ENCODE measurements at places on chromosomes 12 and 14. TPM values are rescaled to one million over a fixed set of nuclear protein-coding genes. Genes with fewer than 3 reads are reported as not detected.

GRCh38 chr12:123013185-123014095 lies 33.0 kb downstream of the ARL6IP4 start:
- no peak for DNase-seq

GRCh38 chr12:62332598-62332997 lies 72.4 kb downstream of the USP15 start:
- DNase-seq: peak; percentile 54

DNA sequence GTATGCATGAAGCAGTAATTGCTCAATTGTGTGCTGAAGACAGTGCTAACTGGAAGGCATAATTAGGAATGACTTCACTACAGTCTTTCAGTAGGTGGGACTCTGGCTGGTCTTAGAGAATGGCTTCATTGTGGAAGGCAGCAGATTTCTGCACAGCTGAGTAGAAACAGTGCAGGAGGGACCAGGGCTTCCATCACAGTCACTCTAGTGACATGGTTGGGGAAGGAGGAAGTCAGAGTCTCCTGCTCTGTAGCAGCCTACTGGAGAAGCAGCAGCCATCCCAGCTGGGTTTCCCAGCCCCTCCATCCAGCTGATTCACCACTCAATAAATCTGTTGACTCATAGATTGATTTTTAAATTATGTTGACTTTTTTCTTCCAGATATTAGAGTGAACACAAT lies 80.6 kb upstream of the DBX2 start:
- no peak for DNase-seq

- peak; percentile 74 for DNase-seq
These were observed 567.4 kb downstream of the MED13L start for GRCh38 chr12:115710104-115710564.

- no peak for DNase-seq
These were observed 57.9 kb downstream of the KDM2B start for GRCh38 chr12:121522971-121523370.

GRCh38 chr14:95713596-95714371 lies at the start of gene TCL1A:
TCL1A (minus strand) TSS chr14:95714125; CDS start chr14:95714066, 59 bp downstream.
- no peak for DNase-seq

DNA sequence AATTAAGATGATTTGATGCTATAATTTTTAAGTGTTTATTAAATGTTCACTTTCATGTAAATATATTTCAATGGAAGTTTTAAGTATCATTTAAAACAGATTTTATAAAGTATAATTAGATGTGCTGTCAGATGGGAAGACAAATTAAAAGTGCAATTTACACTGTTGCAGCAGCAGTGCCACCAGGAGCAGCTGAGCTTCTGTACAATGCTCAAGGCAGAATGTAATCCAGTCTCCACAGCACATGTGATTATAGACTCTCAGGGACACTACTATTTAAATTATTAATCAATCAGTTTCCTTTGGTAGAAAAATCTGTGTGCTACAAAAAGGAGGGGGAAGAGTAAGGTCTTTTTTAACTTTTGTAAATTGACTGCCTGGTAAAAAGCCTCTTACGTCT lies 285.7 kb upstream of the USP15 start:
- DNase-seq: no peak

DNA sequence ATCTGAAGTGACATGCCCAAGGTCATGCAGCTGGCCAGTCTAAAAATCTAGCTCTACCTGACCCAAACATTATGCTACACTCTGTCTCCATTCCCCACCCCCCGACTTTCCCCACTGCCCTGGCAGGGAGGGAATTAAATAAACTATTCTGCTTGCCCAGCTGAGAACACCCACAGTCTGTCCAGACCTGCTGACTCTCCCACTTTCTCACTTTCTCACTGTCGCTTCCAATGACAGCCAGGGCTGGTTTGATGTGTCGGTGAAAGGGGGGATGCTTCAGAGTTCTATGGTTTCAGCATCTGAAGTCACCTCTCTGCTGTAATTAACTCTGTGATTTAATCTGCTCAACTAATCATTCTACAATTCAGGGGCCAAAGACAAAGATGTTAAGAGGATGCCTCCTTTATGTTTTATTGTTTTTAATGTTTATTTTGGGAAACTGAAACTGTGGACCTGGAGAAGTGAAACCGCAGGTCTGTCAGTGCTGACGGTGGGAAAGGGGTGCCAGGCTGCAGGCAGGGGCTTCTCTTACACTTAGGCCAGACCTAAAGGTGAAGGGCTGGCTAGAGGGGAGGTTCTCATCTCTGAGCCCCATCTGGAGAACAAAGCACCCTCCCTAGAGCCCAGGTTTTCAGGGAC lies 8.1 kb upstream of the MSI1 start:
- DNase-seq: no peak

DNA sequence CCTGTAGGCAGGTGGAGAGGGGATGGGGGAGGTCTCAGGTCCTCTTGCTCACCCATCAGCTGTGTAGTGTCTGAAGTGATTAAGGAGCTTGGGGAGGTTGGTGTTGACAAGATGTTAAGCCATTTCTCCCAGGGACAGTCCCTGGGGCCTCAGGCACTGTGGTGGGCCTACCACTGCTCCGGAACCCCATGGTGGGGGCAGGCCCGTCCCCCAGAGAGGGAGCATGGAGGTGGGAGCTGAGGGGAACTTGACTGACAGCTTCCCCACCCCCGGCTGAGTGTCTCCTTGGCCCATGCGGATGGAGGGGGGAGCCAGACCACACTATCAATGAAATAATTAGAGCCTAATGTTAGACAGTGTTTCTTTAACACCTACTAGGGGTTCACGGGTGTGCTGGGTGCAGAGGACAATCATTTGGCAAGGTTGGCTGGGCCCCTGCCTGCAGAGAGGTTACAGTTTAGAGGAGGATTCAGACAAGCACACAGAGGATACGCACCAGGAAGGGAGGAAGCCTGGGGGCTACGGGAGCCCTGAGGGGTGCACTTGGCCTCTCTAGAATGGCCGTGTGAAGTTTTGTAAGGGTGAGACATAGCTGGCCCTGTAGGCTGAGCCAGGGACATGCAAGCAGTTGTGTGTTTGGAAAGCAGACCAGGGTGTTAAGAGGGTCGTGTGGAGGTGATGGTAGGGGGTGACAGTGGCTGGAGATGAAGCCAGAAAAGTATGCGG lies 19.3 kb upstream of the KRT80 start:
- DNase-seq: no peak

DNA sequence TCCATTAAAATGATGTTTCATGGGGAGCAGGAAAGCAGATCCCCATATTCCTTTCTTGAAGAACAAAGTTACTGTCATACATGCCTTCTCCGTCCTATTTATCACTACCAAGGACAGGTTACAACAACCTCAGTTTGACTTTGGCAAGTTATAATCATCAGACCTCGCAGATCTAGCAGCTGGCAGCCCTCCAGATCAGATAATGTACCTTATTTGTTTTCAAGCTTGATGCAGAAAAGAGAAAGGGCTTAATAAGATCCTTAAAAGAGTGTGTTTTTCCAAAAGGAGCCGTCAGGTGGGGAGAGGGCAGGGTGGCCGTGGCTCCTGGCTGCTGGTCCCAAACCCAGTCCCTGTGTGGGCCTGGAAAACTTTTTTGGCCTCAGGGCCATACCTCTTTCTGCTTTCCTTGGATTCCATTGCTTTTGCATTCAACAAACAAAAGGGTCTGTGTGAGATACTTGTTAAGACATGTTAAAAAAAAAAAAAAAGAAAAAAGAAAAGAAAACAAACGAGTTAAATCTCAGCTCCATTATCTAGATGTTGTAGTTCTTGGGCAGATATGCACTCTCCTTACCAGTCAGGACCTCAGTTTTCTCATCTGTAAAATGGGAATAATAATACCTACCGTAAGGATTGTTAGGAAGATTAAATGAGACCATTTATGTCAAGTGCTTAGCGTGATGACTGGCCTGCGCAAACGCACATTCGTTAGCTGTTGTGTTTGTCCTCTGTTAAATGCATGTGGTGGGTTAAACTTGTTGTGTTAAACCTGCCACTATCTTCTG lies 64.6 kb downstream of the B4GALNT3 start:
- no peak for DNase-seq

DNA sequence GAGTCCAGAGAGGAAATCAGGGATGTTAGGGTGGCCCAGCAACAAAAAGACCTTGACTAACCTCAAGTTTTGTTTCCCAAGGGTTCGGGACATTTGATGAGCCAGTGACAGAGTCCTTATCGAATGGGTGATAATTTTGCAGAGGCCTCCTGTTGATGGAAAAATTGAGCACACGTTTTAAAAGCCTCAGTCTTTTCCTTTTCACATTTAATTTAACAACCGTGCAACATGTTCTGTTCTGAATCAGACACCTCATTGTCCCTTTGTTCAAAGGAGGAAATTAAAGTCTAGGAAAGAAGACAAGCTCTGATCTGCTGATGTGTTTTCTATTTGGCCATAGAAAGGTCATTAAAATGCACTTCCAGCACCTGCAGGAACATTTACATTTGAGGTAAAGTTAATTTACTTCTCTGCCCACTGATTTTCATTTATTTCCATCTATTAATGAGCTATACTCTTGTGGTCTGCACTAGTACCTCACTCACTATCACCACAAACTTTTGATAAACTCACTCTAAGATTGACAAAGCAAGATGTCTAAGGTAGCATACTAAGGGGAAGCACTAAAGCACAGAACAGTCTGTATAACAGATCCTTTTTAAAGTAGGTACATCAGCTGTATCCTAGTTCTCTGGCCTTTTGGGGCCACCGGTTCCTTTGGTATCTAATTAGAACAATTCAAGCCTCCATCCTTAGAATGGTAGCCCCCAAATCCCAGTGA lies 147.0 kb downstream of the RPAP3 start:
- DNase-seq: no peak

GRCh38 chr12:122860040-122860853 lies 25.0 kb downstream of the HIP1R start:
- DNase-seq: peak; percentile 83

DNA sequence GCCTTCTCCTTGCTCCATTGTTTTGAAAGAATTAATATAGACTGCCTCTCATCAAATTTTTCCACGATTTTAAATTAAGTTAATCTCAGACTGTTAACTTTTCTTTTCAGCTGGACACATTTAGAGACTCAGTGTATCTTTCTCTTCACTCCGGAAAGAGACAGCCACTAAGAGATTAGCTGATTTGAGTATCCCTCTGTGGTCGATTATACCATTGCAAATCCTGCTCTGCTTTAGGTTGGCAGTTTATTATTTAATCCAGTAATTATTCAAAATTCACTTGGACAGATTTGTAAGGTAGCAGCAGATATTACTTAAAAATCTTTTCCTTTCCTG lies 588 bp upstream of the TWF1 start:
- DNase-seq: peak; percentile 10

- peak; percentile 23 for DNase-seq
These were observed 252.9 kb upstream of the NAV3 start for GRCh38 chr12:77577791-77578190.

DNA sequence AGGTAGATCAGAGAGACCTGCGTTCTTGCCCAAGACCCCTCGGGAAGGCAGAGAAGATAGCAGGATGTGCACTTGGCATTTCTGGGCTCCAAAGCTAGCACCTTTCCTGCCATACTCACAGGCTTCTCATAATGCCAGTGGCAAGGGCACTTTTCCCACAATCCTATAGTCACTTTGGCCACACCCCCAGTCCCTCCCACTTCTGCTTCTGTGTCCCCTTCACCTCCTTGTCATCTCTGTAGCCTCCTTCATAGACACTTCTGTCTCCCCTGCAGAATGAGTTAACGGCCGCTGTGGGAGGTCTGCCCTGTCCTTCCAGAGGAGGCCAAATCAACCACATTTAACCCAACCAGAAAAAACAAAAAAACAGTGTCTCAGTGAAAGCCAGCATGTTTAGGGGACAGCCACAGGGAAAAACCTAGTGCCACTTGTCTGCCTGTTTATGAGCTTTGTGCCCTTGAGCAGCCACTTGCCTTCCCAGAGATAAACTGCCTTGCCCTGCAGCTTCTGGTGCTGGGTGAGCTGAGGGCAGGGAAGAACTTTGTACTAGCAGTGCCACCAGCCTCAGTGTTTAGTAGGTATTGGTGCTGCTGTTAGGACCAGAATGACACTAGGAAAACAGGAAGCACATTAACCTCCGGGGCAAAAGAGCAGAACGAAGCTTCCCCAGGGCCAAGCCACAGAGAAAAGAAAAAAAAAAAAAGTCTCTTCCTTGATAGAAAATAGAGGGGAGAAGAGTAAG lies 193.0 kb upstream of the PWP1 start:
- DNase-seq: no peak

DNA sequence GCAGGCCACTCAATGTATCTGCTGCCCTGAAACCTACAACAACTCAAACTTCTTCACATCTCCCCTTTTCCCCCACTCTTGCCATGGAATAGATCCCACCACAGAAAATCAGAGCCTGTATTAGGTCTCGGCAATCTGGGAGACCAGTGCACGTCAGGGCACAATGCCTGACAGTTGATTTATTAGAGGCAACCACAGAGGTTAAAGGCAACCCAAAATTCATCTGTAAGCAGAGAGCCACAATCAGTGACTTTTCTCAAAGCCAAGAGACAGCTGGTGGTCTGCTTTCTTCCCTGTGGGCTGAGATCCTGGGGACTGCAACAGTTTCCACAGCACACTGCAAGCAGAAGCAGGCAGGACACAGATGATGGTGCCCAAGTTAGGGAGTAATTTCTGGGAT lies 169.0 kb upstream of the NTF3 start:
- DNase-seq: peak; percentile 56

DNA sequence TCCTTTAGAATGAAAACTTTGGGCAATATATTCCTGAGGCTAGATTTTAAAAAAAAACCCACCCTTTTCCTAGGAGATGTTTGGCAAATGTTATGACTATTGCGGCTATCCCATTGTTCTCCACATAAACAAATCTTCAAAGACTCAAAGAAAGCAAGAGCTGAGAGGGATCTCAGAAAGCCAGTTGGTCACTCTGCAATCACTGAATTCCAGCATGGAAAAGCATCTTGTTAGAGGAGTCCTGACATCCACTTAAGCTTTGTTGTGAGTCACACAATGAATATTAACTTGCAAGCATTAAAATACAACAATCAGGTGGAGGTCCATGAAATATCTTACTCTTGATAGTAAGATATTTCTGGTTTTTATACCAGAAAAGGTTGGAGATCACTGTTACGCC lies 11.0 kb upstream of the PTPRB start:
- peak; percentile 89 for DNase-seq

- no peak for DNase-seq
These were observed 108.5 kb upstream of the FKBP4 start for GRCh38 chr12:2686280-2686646.

GRCh38 chr12:103441437-103442181 lies 54.2 kb downstream of the C12orf42 start:
- no peak for DNase-seq

- no peak for DNase-seq
These were observed 70.3 kb downstream of the SPPL3 start for GRCh38 chr12:120833849-120834248.

PRH1 gene
- total RNA-seq: 19.2 TPM

SMOC1 gene
- not detected for total RNA-seq

PLA2G1B gene
- total RNA-seq: not detected

MYO1A gene
- total RNA-seq: 0.26 TPM

HRK gene
- total RNA-seq: under 0.01 TPM

CCDC175 gene
- not detected for total RNA-seq

KRT3 gene
- not detected for total RNA-seq

FOXG1 gene
- total RNA-seq: not detected

ASB2 gene
- 0.99 TPM for total RNA-seq

Measured in fibroblast of lung (primary cell).